Trophoblast cell (in vitro differentiated cells and primary cell): ENCODE measurements at places on chromosomes 4 and X.

- no peak for DNase-seq
- no peaks in the 10 kb centered on the region for H3K36me3 ChIP-seq
- H3K4me3 ChIP-seq = no peak overlapping the region
- no peak overlapping the region for H3K27ac ChIP-seq
- no peaks in the 10 kb centered on the region for H3K27me3 ChIP-seq
Observed at GRCh38 chrX:119292445-119292844, 56.4 kb downstream of the PGRMC1 start.

DNA sequence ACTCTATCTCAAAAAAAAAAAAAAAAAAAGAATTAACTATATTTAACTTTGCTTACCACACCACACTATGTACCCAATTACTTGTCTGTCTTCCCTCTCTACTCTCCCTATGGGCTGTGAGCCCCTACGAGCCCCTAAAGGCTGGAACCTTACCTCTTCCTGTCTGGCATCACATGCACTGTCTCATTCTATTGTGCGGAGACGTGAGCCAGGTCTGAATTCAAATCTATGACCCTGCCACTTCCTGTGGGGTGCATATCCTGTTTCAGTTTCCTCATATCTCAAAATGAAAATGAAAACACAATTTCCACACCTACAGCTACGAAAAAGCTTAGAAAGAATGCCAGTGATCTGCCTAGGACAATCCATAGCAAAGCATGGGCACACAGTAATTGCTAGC lies 42.9 kb upstream of the HS3ST1 start:
- no peak overlapping the region for H3K4me3 ChIP-seq
- no peaks in the 10 kb centered on the region for H3K36me3 ChIP-seq
- H3K27ac ChIP-seq = no peak overlapping the region
- H3K4me1 ChIP-seq = peaks cover 2% of the 10 kb centered on the region
- H3K27me3 ChIP-seq = no peaks in the 10 kb centered on the region

- no peak overlapping the region for H3K27ac ChIP-seq
- H3K36me3 ChIP-seq = no peaks in the 10 kb centered on the region
- no peak overlapping the region for H3K4me3 ChIP-seq
Observed at GRCh38 chr4:26141051-26141721, 179.6 kb upstream of the RBPJ start.

- no peaks in the 10 kb centered on the region for H3K36me3 ChIP-seq
- no peak for DNase-seq
- H3K27ac ChIP-seq = no peak overlapping the region
- H3K4me1 ChIP-seq = peaks cover 11% of the 10 kb centered on the region
- no peak overlapping the region for H3K4me3 ChIP-seq
Observed at GRCh38 chrX:25002661-25003020, 13.1 kb downstream of the ARX start.

DNA sequence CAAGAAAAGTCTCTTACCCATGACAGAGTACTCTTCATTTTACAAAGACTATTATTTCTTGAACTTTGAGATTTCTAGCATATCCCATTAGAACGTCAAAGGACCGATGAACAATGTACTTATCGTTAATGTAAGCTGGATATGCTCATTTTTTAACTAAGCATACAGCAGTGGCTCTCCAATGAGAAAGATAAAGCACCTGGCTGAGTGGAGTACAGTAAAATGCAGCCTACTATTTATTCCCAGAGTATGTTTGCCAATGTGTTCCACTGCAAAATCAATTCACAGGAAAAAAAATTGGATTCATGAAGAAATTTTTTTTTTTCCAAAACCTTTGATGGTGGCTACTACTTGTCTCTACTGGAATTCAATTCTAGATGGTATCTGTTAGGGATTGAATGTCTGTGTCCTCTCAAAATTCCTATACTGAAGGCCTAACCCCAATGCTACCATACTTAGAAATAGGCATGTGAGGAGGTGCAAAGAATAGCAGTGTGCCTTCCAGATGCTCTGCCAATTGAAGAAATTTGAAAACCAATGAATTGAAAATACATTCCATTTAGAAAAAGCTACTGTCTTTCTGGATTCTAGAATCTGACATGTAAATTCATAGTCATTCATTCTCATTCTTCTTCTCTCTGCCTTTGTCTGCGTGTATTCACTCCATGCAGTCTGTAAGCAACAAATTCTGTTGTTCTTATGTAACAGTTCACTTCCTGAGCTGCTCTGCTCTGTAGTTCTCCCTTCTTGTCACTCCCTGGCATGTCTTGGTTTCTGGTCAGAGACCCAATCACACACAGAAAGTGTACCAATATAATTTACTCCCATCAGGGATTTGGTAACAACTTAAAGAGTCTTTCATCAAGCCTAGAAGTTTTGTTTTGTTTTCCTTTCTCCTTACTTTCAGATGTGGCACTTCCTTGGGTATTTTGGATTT lies 61.4 kb downstream of the PAPSS1 start:
- H3K4me1 ChIP-seq = no peaks in the 10 kb centered on the region
- no peaks in the 10 kb centered on the region for H3K27me3 ChIP-seq
- DNase-seq = no peak
- H3K4me3 ChIP-seq = no peak overlapping the region
- no peaks in the 10 kb centered on the region for H3K36me3 ChIP-seq
- H3K27ac ChIP-seq = no peak overlapping the region

- no peaks in the 10 kb centered on the region for H3K36me3 ChIP-seq
- no peaks in the 10 kb centered on the region for H3K27me3 ChIP-seq
- DNase-seq = no peak
- H3K27ac ChIP-seq = no peak overlapping the region
- H3K4me3 ChIP-seq = no peak overlapping the region
- H3K4me1 ChIP-seq = no peaks in the 10 kb centered on the region
Observed at GRCh38 chr4:55297346-55297745, 48.7 kb upstream of the SRD5A3 start.

GRCh38 chr4:48307528-48307927 lies 33.8 kb upstream of the SLAIN2 start:
- H3K27ac ChIP-seq = no peak overlapping the region
- no peaks in the 10 kb centered on the region for H3K4me1 ChIP-seq
- H3K27me3 ChIP-seq = no peaks in the 10 kb centered on the region

DNA sequence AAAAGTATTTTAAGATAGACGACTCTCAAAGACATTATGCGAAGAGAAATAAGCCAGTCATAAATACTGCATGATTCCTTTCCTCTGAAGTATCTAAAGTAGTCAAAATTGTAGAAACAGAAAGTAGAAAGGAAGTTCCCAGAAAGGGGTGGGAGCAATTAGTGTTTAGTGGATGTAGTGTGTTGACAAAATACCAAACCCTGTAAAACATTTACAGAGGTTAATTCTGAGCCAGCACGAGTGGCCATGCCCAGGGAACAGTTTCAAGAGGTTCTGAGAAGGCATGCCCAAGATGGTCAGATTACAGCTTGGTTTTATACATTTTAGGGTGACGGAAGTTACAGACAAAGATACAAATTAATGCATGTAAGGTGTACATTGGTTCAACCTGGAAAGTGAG lies 34.4 kb upstream of the SLC25A4 start:
- H3K4me1 ChIP-seq = peaks cover 2% of the 10 kb centered on the region
- H3K4me3 ChIP-seq = no peak overlapping the region
- DNase-seq = no peak
- no peaks in the 10 kb centered on the region for H3K27me3 ChIP-seq
- no peaks in the 10 kb centered on the region for H3K36me3 ChIP-seq

GRCh38 chrX:135340831-135341230 lies 31.6 kb downstream of the ETDC start:
- no peaks in the 10 kb centered on the region for H3K27me3 ChIP-seq
- no peak overlapping the region for H3K4me3 ChIP-seq
- H3K4me1 ChIP-seq = peaks cover 12% of the 10 kb centered on the region
- no peak overlapping the region for H3K27ac ChIP-seq

GRCh38 chr4:187478292-187479140 lies 517.1 kb upstream of the ZFP42 start:
- no peak for DNase-seq
- no peaks in the 10 kb centered on the region for H3K27me3 ChIP-seq
- H3K4me3 ChIP-seq = no peak overlapping the region
- no peaks in the 10 kb centered on the region for H3K4me1 ChIP-seq
- peak overlapping the region; percentile 72 for H3K27ac ChIP-seq
- H3K36me3 ChIP-seq = no peaks in the 10 kb centered on the region

DNA sequence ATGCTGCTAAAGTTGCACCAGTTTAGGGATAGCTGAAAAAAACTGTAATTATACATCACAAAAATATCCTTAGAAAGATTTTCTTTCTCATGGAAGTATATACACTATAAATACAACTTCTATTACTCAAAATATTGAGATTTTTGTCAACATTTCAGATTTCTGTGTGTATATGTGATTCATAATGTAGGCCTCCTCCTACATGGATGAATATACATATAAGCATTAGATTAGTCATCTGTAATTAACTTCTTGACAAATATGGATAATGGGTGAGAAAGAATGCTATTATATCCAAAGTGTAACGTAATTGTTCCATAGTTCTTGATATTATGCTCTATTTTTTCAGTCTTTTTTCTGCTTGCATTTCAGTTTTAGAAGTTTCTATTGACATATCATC lies 124.9 kb downstream of the CBLL2 start:
- no peak overlapping the region for H3K27ac ChIP-seq
- no peaks in the 10 kb centered on the region for H3K36me3 ChIP-seq
- no peaks in the 10 kb centered on the region for H3K27me3 ChIP-seq
- H3K4me1 ChIP-seq = no peaks in the 10 kb centered on the region

DNA sequence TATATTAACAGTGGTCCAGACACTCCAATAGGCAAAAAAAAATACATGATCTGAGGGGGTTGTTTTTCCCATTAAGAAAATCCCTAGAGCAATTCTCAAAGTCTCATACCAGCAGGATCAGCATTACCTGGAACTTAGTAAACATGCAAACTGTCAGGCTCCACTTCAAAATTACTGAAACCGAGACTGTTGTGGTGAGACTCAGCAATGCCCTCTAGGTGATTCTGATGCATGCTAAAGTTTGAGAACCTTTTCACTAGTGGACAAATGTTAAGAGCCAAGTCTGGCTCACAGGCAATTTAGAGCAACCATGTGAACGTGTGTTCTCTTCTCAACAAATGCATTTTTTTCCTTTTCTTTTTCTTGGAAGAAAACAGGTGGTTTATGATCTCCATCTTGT lies 30.2 kb downstream of the NEK1 start:
- no peak overlapping the region for H3K27ac ChIP-seq
- H3K36me3 ChIP-seq = peaks cover 1% of the 10 kb centered on the region
- H3K4me3 ChIP-seq = no peak overlapping the region
- no peak for DNase-seq
- no peaks in the 10 kb centered on the region for H3K4me1 ChIP-seq
- no peaks in the 10 kb centered on the region for H3K27me3 ChIP-seq

DNA sequence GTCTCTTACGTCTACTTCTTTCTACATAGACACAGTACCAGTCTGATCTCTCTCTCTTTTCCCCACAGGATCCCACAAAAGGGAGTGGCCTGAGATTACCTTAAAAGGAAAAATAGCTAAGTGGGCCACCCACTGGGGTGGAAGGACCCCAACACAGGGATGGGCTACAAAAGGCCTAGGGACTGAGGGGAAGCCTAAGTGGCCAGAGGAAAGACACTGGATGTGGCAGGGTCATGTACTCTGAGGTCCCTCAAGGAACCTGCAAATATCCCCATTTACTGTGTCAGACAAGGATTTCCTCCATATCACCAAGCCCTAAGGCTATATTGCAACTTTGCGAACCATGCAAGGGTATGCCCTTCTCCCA lies 6.5 kb upstream of the PRDX4 start:
- H3K4me1 ChIP-seq = peaks cover 11% of the 10 kb centered on the region
- peak overlapping the region; percentile 74 for H3K27ac ChIP-seq
- H3K36me3 ChIP-seq = no peaks in the 10 kb centered on the region
- DNase-seq = peak; percentile 26

DNA sequence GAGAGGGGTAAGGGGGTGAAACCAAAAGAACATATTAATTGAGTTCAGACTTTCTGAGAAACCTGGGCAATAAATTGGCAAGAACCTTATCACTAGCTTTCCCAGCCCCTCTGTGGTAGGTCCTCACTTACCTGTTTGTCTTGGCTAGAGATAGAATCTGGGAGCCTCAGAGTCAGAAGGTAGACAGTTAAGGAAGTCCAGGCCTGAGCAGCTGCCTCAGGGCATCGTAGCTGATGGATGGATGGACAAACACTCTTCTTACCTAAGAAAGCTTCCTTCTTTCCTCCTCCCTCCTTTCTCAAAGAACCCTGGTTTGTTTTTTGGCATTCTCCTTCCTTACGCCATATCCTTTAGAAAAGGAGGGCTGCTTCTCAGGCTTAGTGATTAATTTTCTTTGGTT lies 24.4 kb downstream of the FRAS1 start:
- peak overlapping the region; percentile 51 for H3K27ac ChIP-seq
- DNase-seq = peak; percentile 80
- no peaks in the 10 kb centered on the region for H3K27me3 ChIP-seq
- peaks cover 2% of the 10 kb centered on the region for H3K36me3 ChIP-seq
- H3K4me3 ChIP-seq = no peak overlapping the region

- H3K27ac ChIP-seq = no peak overlapping the region
- DNase-seq = no peak
- no peaks in the 10 kb centered on the region for H3K36me3 ChIP-seq
Observed at GRCh38 chr4:37023504-37023903, 221.0 kb upstream of the NWD2 start.

DNA sequence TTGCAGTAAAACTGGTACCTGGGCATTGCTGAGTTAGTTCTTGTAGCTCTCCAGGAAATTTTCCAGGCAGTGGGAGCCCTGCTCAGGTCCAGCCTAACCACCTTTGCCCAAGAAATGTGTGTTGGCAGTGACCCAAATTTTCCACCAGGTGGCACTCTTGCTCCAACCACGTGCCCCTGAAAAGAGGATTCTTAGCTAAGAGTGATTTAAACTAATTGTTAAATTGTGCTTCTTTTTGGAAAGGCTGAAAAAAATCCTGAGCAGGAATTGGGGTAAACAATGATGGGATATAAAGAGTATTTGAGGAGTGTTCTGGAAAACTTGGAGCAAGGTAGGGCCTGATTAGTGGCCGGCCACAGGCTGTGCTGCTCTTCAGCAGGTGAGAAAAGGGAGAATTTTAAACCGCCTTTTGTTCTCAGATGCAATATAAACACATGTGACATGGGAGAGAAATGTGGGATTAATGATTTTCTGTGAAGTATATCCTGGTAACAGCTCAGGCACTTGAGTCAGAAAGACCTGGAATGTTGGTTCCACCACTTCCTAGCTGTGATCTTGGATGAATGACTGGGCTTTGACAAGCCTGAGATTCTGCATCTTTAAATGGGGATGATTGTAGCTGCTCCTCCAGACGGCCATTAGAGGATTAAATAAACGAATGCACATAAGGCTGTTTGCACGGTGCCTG lies 219.6 kb downstream of the PTTG2 start:
- no peaks in the 10 kb centered on the region for H3K27me3 ChIP-seq
- H3K4me3 ChIP-seq = no peak overlapping the region

DNA sequence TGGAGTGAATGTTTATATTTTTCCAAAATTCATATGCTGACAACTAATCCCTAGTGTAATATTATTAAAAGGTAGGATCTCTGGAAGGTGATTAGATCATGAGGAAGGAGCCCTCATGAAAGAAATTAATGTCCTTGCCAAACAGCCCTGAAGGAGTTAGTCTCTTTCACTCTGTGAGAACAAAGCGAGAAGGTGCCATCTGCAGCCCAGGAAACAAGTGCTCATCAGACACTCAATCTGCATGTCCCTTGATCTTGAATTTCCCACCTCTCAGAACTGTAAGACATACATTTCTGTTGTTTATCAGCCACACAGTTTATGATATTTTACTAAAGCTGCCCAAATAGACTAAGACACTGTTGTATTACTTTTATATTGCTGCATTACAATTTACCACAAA lies 1283.4 kb downstream of the PCDH7 start:
- H3K27me3 ChIP-seq = no peaks in the 10 kb centered on the region
- H3K4me1 ChIP-seq = peaks cover 3% of the 10 kb centered on the region
- no peak overlapping the region for H3K4me3 ChIP-seq
- no peak overlapping the region for H3K27ac ChIP-seq
